ENCODE measurements at places on chromosomes 4 and X.

GRCh38 chr4:174496631-174497432, 25.5 kb downstream of the HPGD start:
- no peak for DNase-seq

DNA sequence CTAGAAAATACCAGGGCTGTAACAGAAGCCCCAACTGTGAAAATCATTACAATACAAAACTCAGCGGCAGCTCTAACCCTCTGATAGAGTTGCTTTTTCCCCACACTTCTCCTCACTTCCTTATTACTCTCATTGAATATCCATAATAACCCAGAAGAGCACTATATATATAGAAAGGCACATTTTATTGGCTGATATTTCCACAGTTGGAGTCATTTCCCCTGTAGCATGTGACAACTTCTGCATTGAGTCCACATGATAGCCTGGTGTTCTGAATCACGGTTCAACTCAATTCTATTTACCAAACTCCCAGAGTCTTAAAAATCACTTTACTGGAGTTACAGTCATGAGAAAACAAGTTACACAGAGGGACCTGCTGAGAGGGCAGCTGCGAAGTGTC, 46.6 kb upstream of the NWD2 start:
- DNase-seq: no peak

- no peak for DNase-seq
These were observed 10.0 kb downstream of the SMC1A start for GRCh38 chrX:53412446-53412845.

- DNase-seq: no peak
These were observed 158.3 kb upstream of the KIT start for GRCh38 chr4:54499308-54500074.

- no peak for DNase-seq
These were observed 245.9 kb upstream of the GIMD1 start for GRCh38 chr4:106614441-106614840.

DNA sequence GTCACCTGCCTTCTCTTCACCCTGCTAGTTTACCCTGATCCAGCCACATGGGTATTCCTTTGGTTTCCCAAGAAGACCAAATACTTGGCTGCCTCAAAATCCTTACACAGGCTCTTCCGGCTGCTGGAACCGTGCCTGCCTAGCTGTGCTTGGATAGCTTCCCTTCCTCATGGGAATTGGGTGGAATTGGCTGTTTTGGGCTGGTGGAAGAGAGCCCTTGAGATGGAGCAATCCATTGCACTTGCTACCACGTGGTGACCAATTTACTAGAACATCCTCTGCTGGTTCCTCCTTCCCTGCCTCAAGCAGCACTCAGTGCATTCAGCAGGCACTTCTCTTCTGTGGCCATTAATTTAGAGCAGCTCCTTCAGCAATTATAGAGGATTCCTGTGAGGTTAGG, 119.3 kb upstream of the AP1S2 start:
- no peak for DNase-seq

GRCh38 chr4:41427306-41427882, 110.6 kb upstream of the LIMCH1 start:
- no peak for DNase-seq

DNA sequence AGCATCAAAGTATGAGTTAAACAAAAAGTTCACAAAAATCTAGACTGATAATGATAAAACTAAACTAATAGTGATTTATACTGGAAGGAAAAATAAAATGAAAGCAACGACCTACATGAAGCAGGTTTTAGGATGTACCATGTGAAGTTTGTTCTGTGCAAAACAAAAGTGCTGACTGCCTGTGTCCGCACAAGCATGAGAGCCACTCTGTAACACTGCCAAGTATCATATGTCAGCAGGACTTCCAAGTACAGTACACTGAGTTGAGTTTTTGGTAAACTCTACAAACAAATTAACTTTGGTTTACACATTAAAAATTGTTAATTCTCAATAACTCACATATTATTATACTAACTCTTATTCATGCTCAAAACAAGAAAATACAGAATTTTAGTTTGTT, 459.0 kb downstream of the PDGFC start:
- DNase-seq: no peak

DNA sequence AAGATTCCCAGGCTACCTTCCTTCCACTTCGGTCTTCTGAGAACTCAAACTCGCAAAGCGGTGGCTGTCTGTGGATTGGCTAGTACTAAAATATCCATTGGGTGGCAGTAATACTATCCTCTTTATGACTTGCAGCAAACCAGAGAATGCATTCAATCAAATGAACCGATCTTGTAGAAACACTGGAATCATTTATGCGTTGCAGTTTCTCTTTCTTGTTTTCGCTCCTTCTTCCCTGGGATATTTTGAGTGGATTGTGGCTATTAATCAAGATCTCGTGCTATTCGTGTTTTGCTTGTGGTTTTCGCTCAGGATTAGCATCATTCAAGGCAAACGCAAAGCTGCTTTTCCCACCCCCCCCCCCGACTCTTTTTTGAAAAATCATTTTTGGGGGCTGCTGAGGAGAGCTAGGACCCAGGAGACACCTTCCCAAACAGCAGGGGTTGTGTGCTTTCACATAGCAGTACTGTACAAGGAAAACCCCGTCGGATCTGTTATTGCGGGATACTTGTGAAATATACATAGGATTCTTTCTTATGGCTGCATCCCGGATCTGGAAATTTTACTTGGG, at the start of gene IL1RAPL1:
Gene IL1RAPL1, plus strand, starts transcription at position 466 of the 571 bp plus-strand sequence.
- DNase-seq: peak; percentile 44

- DNase-seq: no peak
These were observed 79.8 kb downstream of the NAT8L start for GRCh38 chr4:2138846-2139500.

DNA sequence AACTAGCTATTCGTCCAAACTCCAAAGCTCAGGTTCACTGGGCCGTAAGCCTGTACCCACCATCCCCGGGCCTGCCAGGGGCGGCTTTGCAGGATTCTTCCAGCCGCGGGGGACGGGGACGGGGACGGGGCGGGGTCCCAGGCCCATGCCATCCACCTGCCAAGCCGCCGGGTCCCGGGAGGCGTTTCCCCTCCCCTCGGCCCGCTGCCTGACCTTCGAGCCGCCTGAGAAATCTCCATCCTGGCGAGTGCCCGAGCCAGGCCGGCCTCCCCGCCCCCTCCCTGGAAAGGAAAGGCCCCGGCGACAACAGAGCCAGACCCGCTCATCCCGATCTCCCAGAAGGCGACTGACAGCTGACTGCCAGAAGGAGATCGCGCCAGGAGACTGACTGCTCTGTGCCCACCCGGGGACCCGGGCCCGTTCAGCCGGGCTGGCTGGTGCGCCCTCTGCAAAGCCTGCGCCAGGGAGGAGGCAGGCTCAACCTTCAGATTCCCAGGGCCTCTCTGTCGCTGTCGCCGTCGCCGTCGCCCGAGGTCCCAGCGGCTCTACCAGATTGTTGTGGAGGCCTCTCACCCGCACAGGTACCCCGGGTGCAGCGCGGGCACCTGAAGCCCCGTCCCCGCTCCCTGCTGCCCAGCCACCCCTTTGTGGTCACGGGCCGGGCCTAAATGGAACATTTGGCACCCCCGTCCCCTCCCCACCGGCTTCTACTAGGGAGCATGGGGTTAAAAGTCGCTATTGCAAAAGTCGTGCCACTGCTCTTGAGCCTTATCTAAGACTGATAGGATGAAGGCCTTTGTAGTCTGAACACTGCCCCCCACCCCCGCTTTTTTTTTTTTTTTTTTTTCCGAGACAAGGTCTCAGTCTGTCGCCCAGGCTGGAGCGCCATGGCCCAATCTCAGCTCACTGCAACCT, at the start of gene RGN:
Gene RGN, plus strand, starts transcription at position 315 of the 915 bp plus-strand sequence. CDS start 2,702 bp downstream, outside the sequence.
- no peak for DNase-seq

DNA sequence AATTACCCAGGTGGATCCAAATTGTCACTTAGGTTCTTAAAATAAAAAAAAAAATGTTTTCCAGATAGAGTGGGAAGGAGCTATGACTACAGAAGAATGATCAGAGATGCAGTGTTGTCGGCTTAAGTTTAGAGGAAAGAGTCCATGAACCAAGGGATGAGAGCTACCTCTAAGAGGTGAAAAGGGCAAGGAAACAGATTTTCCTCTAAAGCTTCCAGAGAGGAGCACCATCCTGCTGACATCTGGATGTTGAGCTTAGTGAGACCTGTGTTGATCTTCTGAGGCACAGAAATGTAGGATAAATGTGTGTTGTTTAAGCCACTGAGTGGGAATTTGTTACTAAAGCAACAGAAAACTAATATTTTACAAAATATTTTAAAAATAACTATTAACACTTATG, 498.7 kb downstream of the SPOCK3 start:
- DNase-seq: no peak

- DNase-seq: no peak
These were observed 772.5 kb upstream of the PRKX start for GRCh38 chrX:4485912-4486311.

DNA sequence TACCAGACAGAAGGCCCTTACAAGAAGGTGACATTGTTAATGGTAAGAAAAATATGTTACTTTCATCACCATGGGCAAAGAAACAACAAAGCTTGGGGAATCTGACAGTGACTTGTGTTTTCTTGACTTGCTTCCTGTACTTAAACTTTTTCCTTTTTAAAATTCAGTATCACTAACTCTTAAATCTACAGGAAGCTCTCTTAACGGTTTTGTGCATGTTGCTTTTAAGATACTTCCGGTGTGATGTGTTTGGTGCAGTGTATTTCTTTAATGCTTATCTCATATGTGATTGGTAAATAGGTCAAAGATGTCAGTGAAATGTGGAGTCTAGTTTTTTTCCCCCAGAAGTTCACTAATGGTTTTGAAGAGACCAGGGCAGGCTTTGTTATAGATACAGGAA, 45.2 kb downstream of the ADH5 start:
- DNase-seq: no peak

- DNase-seq: no peak
These were observed 443.9 kb upstream of the INTU start for GRCh38 chr4:127188847-127189246.

DNA sequence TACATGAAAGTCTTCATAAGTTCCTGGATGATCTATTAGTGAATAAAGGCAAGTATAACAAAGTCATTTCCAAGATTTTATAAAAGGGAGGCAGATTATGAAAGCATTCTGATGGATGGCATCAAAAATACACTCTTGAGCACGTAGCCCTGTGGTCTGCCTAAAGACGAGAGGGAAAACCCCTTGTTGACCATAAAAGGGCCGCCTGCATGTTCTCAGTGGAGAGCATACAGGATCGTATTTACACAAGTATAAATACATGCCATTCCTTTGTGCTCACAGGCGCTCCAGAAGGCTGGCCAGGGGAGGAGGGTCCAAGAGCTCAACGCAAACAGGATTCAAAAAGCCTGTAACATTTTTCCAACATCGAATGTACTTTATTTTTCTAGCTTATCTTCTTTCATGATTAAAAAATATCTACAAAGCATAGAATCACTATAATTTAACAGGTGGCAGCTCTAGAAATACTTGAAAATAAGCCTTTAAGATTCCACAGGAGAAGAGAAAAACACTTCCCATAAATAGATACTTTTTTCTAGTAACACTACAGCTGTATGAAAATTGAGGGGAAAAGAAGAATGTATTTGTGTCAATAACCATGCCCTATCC, 29.6 kb downstream of the PDGFC start:
- peak; percentile 70 for DNase-seq

GRCh38 chrX:13013363-13014110, 30.9 kb downstream of the FAM9C start:
- DNase-seq: no peak

- DNase-seq: peak; percentile 70
These were observed 32.3 kb upstream of the CXCL8 start for GRCh38 chr4:73707918-73708577.

- no peak for DNase-seq
These were observed 246.8 kb upstream of the NWD2 start for GRCh38 chr4:36997727-36998126.

- DNase-seq: no peak
These were observed 25.4 kb upstream of the NMU start for GRCh38 chr4:55661398-55662056.

DNA sequence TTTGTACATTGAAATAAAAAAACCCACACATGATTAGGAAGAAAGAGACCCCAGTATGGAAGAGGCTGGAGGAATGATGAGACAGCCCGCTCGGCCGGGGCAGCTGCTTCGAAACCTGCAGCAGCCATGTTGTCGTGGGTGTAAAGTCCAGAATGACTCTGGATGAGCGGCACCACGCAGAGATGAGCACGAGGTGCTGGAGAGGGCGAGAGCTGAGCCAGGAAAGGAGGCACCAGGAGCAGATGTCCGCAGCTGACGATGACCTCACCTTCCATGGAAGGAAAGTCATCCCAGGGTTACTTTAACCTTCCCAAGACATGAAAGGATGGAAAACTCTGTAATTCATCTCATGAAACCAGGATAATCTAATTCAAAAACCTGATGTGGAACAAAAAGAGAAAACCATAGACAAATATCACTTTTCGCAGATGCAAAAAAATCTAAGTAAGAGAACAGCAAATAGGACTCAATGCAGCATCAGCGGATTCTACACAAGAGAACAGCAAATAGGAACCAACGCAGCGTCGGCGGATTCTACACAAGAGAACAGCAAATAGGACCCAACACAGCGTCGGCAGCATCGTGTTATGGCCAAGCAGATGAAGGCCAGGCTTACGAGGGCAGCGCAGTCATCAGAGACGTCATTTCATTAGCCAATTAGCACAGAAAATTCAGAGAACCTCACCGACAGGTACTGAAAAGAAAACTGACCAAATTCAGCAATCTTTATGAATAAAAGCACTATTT, 25.9 kb upstream of the SPON2 start:
- DNase-seq: no peak

GRCh38 chrX:108245462-108245861, 153.9 kb downstream of the ATG4A start:
- no peak for DNase-seq

DNA sequence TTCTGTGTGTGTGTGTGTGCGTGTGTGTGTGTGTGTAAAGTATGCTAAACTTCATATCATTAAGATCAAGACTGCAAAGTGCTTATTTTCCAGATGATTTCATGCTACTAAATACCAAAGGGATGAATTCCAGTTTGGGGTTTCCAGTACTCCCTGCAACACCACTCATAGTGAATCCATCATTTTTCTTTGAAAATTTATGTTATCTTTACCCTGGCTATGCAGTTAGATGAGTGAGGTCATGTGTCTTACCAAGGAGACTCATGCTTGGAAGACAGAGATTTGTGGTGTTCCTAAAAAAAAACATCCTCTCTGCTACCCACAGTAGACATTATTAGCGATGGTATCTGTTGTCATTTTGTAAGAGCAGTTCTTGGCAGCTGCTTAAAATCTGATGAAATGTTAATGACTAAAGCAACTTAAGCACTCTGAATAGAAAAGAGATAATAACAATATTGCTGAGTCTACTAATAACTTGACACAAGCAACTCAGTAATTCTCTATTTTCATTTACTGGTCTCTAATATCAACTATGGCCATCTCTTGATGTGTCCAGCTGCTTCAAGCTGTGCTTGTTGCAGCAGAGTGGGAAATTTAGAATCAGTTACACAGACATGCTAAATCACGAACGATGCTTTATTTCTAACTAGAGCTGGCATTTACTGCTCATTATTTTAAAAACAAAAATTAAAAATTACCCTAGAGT, 1953.0 kb upstream of the IGFBP7 start:
- DNase-seq: no peak

GRCh38 chrX:65745992-65746391, 78.5 kb downstream of the MSN start:
- no peak for DNase-seq

Data from amniotic stem cell (primary cell).